Omental fat pad (tissue), 4 donors: ENCODE measurements at places on chromosomes 16 and 17.
A peak's percentile ranks its signal among the peaks of the same experiment; 100 is the strongest.

- DNase-seq, result no peak
Measured at GRCh38 chr17:72258711-72259110, 137.9 kb downstream of the SOX9 start.

GRCh38 chr16:24635900-24636610 is 93.4 kb upstream of the TNRC6A start:
- DNase-seq, result peak; percentile 65

DNA sequence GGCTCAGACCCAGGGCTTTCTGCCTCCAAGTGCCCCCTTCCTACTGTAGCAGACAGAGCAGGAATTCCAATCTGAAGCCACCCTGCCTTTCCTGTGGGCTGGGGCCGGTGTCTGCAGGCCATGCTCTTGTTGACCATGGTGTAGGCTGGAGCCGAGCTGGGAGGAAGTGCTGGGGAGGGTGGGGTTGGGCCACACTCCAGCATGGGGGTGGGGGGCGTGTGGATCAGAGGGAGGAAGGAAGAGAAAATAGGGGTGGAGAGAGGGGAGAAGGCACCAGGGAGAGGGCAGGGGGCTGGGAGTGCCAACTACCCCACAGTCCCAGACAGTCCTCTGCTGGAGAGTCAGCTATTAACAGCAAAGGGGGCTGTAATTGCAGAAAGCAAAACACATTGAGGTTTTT is 54.3 kb upstream of the JPH3 start:
- DNase-seq, result no peak

- DNase-seq, result no peak
Measured at GRCh38 chr16:59391617-59392364, 657.7 kb upstream of the GOT2 start.

- DNase-seq, result no peak
Measured at GRCh38 chr17:67779098-67779672, 46.1 kb upstream of the BPTF start.

GRCh38 chr17:8696906-8697305 is 47.7 kb downstream of the CCDC42 start:
- no peak for DNase-seq

- DNase-seq, result no peak
Measured at GRCh38 chr16:3979070-3979469, 98.6 kb upstream of the CREBBP start.

- DNase-seq, result no peak
Measured at GRCh38 chr16:71338193-71338592, 20.3 kb upstream of the CALB2 start.

DNA sequence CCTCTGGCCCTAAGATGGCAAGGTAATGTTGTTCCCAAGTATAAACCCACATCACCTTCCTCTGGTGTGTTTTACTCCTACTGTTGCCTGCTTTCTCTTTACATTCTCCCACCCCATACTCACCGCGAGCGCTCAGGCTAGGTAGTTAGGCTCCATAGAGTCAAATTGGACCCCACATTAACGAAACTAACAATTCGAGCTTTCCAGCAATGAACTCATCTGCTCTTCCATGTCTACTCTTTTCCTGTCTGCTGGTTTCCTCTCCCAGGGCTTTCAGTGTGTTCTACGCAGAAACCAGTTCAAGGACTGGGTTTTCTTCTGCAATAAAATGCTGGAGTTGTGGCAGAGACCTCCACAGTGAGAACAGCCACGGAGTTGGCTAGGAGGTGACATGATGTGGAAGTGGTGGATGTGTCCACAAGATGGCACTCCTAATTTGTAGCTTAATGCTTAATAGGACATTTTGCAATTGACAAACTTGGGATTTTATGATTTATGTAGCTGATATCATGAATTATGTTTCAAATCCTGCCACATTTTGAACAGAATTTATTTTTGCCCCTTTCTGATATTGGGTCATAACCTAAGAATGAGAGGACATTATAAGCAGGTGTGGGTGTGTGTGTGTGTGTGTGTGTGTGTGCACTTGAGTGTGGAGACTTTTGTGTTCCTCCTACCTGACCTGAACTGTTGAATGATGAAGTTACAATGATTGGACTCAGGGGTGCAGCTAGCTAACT is 2.2 kb upstream of the UQCRC2 start:
- no peak for DNase-seq

DNA sequence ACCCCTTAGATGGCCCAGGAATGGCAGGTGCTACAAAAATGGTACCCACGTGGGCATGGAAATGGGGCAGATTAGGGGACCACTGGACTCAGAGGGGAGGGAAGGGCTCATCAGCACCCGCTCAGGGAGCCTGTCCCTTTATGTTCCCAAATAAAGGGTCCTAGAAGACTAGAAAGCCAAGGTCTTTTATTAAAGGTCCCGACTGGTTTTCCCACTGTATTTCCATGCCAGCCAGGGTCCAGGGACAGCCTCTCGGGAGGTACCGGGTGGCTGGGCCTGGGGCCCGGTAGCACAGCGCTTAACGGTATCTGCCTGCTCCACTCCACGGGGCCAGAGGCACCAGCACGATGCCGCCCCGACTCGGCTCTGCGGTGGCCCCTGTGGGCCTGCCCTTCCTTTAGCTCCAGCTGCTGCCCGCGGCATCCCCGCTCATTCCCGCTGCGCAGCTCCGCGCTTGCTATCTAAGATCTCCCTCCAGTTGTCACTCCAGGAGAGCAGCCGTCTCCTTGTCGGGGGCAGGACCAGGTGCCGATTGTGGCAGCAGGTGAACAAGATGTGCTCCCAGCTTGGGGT is 1.4 kb downstream of the NT5C start:
- DNase-seq, result no peak

DNA sequence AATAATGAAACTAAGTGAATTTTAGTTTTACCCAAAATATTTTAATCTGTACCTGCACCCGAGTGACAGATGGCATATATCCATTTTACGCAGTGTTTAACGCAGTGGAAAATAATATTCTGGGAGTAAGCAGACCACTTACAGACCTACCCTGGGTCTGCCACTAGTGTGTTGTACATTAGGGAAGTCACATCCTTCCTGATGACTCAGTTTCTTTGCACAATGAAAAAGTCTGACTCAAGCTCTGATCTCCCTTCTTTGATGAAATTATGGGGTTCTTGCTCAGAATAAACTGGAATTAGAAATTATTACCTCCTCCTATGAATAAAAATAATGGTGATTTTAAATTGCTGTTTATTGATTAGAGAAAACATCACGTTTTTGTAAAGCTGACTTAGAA is 123.2 kb upstream of the AXIN2 start:
- DNase-seq, result no peak

GRCh38 chr16:12449795-12450194 is 353.9 kb downstream of the CPPED1 start:
- DNase-seq, result no peak

GRCh38 chr17:77422104-77422747 is 281.5 kb downstream of the SEC14L1 start:
- no peak for DNase-seq

DNA sequence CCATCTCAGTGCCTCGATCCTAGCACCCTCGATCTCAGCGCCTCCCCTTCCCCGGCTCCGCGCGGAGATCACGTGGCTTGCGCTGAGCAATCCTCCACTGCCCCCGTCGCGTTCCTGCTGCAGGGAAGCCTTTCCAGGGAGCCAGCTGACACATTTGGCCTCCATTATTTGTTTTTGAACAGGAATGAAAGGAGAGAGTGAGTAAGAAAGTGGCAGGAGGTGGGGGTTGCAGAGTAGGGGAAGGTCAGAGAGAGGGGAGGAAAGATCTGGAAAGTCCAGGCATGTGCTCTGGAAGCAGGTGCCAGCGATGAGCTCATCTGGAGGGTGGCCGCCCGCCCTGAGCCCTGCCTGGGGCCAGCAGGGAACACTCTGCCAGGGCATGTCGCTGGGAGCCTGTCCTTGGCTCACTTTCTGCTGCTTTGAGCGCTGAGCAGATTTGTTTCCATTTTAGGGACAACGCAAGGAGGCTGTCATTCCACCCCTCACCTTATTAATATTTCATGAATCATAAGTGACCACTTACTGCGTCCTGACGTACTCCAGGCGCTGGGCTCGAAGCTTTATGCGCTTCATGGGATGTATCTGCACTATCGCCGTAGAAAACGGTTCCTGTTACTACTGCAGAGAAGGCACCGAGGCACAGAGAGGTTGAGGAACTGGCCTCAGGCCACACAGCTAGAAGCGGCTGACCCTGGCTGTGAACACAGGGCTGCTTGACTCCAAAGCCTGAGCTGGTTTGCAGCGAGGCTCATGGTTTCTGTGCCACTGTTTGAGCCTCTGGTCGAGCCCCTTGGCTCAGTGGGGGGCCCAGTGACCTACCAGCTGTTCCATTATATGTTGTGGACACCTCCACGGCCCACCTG is 283.1 kb downstream of the SEC14L1 start:
- DNase-seq, result no peak

GRCh38 chr16:46839986-46840443 is 9.0 kb upstream of the C16orf87 start:
- no peak for DNase-seq

DNA sequence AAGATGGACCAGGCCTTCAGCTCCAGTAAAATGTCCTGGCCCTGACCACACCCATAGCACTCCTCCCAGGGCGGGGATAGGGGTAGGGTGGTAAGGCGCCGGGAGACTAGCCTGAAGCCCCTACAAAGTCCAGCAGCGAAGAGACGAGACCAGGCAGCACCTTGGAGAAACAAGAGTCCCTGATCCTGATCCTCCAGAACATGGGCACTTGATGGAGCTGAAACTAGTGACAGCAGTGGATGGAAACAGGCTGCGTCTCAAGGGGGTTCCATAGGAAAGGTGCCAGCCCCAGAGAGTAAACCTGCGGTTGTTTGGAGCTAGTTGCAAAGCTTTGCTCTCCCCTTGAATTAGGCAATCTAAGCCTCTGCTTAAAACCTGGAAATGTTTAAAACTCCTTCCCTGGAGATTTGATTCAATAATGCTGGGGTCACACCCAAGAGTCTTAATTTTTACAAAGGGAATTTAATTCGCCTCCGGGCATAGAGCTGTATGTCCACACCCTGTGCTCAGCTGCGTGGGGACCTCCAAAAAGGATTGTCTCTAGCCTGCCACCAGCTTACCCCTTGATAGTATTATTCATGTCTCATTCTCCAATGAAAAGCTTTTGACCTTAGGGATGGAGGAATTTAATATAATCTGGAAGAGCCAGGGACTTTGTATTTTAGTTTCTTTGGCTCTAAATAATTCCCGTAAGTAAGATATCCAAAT is 258.6 kb downstream of the PMP22 start:
- DNase-seq, result no peak

DNA sequence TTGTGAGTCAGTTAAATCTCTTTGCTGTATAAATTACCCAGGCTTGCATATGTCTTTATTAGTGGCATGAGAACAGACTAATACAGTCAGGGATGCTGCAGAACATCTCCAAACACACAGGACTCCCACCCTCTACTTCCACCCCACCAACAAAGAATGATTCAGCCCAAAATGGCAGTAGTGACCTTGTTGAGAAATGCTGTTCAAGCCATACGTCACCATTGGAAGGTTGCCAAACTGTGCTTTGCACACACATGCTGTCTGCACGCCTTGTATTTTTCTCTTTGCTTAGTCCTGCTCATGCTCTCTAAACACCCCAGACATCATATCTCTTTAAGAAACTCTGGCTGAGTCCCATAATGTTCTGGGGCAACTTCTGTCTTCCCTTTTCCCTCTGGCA is 589.6 kb downstream of the WWOX start:
- no peak for DNase-seq

DNA sequence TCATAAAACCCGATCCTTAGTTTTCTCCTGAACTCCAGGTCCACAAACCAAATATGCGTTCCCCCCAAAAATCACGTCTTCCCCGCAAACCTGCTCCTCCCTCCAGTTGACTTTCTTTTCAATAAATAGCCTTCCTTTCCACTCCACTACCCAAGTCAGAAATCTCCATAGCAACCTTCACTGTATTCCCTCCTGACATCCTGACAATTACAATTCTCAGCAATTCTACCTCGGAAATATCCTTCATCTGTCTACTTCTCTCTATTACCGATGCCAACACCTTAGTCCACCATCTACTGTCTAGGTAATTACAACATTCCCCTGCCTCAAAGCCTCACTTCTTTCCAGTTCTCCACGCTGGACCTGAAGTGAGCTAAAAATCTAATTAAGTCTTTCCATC is 50.7 kb downstream of the SMURF2 start:
- DNase-seq, result no peak

DNA sequence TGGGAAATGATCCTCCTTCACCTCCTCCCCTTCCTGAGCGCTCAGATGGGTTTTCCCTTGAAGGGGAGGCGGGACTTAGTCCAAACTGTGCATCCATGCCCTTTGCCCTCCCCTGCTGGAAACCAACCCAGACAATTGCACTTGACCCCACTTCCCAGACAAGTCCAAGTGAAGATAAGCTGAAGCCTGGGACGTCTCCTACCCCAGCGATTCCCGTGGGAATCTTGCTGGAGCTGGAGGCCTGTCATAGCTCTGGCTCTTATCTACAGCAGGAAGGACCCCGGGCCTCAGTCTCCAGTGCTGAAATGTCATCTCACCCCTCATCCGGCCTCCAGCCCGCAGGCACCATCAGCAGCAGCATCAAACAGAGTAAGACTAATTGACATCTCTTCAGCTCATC is 6.5 kb upstream of the NGFR start:
- no peak for DNase-seq

- no peak for DNase-seq
Measured at GRCh38 chr16:4085405-4085970, 30.8 kb downstream of the ADCY9 start.
